NCI-H146 (cell line): ENCODE measurements at places on chromosomes 6 and 20.

- no peak for DNase-seq
Measured at GRCh38 chr6:3271756-3272155, 13.0 kb downstream of the PSMG4 start.

DNA sequence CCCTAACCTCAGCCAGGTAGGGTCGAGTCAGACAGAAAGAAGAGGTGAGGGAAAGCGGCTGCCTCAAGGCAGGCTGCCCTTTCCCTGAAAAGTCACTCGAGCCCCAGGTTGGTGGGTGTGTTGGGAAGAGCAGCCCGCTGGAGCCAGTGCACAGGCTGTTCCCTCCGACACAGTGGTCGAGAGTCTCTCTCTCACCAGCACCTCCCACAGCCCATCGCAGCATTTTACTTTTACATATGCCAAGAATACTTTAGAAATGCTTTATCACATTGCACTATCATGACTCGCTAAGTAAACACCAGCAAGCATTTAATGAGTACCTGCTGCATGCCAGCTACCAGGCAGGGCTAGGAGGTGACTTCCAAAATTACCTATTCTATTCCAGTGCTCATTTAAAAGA lies 1.7 kb downstream of the PRPH2 start:
- DNase-seq, result no peak

GRCh38 chr20:30499123-30499522 lies 758.3 kb upstream of the DEFB115 start:
- no peak for DNase-seq

DNA sequence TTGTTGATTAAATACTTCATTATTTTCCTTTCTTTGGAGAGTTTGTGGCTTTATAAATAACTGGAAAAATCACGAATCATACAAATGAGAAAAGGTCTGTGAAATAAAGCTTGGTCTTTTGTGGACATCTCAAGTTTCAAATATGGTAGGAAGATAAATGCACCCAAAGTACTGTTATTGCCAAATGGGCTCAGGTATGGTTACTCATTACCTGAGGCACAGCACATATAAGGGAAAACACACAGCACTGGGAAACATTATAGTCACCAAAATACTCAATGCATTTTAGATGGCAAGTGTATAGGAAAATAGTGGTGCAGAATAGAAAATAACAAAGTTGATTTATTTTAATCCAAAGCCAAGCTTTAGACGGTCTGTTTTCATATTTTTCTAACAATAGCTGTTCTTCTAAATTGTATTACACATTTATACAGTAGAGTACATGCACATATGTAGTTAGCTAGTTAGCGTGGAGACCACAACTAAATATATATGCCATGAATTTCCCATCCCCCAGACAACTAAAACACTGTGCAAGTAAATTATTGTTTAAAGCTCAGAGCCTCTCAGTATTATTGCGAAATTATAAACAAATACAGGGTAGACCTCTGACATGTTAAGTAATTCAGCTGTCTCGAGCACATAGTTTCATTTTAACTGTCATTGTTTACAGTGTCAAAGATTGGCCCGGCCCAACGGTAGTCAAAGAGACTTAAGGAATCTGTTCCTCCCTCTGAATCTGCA lies 336.0 kb downstream of the SYNE1 start:
- DNase-seq, result no peak

- no peak for DNase-seq
Measured at GRCh38 chr6:122799140-122799745, 10.2 kb downstream of the SMPDL3A start.

- no peak for DNase-seq
Measured at GRCh38 chr6:92538275-92538674, 881.1 kb downstream of the EPHA7 start.

- no peak for DNase-seq
Measured at GRCh38 chr6:14880052-14880451, 365.8 kb upstream of the JARID2 start.

GRCh38 chr6:747921-748320 lies 55.0 kb upstream of the EXOC2 start:
- no peak for DNase-seq

DNA sequence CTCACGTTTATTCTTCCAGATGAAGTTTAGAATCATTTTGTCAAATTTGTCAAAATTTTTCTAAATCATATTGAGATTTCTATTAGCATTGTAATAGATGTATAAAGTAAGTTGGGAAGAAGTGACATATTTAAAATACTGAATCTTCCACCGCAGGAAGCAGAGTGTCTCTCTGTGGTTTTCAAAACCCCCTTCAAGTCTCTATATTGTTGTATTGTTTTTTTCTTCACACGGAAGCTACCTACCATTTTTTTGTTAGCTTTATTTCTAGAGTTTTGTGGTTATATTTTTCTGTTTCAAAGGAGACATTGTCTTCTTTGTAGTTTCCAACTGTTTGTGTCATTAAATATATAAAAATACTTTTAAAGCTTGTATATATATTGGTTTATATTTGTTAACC lies 188.6 kb downstream of the ZDHHC14 start:
- no peak for DNase-seq
